ENCODE measurements at places on chromosomes 5 and 9.

DNA sequence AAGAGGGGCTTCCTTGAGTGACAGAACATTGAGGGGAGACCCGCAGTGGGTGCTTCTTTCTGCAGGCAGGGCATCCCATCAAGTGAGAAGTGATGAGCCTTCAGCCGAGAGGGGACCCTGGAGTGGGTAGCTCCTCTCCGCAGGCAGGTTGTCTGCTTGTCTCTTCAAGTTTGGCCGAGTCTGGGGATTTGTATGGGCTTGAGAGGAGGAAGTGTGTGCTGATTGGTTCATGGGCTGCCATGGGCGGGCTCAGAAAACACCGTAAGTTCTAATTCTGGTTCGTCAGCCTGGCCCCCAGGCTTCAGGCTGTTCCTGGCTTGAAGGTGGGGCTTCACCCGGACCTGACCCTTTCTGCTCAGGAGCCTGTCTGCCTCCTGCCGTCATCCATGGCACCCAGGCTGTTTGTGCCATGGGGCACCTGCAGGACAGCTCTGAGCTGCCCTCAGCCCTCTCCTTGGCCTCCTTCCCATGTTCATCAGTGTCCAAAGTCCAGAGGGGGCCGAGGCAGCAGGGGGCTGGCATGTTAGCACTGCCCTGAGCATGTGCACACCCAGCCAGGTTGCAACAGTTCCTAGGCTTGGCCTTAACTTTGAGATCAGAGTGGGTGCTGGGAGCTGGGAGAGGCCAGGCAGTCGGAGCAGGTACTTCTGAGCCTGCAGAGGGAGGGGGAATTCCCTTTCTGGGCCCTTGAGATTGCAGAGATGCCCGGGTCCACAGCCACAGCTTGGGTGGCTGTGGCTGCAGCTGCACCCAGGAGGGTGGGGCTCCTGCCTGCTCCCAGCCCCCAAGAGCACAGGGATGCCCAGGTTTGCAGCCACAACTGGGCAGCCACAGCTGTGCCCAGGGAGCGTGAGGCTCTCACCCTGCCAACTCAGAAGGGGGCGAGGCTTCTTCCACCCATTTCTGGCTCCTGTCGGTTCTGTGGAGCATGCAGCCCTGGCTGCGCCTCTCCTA is 13.5 kb upstream of the DHFR start:
- DNase-seq: no peak

GRCh38 chr9:80586786-80587330 is 1015.1 kb downstream of the TLE4 start:
- DNase-seq: no peak

GRCh38 chr5:43685252-43685950 is 82.4 kb downstream of the NNT start:
- DNase-seq: no peak

GRCh38 chr5:55569513-55569865 is 34.7 kb upstream of the PLPP1 start:
- no peak for DNase-seq

GRCh38 chr5:61631438-61631941 is 299.4 kb downstream of the ZSWIM6 start:
- peak; percentile 41 for DNase-seq

- DNase-seq: no peak
Observed at GRCh38 chr9:36442710-36443109, 42.6 kb upstream of the RNF38 start.

All from NCI-H446 (cell line).